Hematopoietic multipotent progenitor cell (in vitro differentiated cells): ENCODE measurements at places on chromosomes 1 and 21. TPM values are rescaled to one million over a fixed set of nuclear protein-coding genes. Genes with fewer than 3 reads are reported as not detected.

DNA sequence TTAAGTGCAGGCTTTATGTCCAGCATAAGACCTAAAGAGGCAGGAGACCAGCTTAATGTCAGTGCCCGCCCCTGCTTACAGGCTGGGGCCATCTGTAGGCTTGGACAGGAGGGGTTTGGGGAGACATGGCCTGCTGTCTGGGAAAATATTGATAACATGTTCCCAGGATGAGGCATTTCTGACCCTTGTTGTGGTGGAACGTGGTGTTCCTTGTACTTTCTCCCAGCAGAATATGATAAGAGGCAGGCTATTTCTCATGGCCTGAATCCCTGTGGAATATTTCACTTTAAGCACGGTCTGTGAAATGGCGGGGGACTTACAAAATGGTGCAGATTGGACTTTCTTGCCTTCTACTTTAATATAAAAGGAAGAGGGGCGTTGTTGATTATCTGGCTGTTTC, 41.9 kb upstream of the PLA2G5 start:
- no peak for DNase-seq

DNA sequence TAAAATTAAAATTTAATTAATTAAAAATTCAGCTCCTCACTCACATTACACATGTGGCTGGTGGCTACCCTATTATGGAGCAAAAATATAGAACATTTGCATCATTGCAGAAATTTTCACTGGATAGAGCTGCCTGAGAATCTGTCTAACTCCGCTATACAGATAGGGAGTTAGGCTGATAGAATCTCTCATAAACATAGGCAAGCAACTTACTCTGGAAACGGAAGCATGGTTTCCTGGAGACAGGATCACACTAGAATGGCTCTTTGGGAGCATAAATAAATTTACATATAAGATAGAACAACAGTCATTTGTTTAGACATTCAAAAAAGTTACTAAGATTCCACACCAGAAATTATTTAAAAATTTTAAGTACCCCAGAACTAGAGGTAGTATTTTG, 12.2 kb upstream of the LAMC2 start:
- no peak for DNase-seq

GRCh38 chr1:220271706-220272046, 577 bp downstream of the RAB3GAP2 start:
- DNase-seq, result no peak

GRCh38 chr1:30668024-30668423, 55.4 kb downstream of the MATN1 start:
- DNase-seq, result no peak

GRCh38 chr1:27940297-27940696, 5.5 kb downstream of the SMPDL3B start:
- DNase-seq, result peak; percentile 50

GRCh38 chr1:244053831-244054230, 2.7 kb downstream of the ZBTB18 start:
- DNase-seq, result no peak

DNA sequence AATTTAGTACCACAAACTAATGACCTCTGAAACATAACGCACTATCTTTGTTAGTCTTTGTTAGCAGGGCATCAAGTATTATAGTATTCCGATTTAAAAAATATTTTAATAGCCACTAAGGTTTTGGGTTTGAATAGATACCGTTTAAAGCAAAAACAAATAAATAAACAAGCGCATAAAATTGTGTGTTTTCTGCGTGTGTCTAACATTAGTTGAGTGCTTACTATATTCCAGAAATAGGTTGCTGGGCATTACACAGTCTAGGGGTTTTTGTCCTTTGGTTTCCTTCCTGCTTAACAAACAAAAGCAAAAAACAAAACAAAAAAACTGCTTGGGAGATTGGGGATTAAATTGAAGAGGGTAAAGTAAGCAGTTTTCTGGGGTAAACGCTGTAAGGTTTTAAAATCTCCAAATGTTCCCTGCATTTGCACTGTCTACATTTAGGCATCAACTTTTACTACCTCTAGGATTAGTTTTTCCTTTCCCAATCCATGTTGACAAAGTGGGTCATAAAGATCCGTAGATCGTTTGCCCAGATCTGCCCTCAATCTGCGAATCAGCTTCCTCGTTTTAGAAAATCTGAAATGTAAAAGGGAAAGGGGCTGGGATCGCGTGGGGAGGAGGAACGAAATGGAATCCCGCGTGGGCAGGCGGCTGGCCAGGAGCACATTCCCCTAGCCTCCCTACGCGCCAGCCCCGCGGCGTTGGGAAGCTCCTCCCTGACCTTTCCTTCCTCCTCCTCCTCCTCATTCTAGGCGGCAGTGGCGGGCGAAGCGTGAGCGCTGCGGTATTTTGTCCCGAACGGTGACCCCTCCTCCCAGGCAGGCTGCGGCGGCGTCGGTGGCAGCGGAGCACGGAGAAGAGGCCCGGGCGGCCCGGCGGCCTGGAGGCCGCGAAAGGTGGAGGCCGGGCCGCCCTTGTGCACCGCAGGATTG, at the start of gene KCTD3:
Gene KCTD3 (plus strand): TSS at position 749 of the 935 bp plus-strand sequence. CDS start 382 bp downstream, outside the sequence.
- DNase-seq, result no peak

DNA sequence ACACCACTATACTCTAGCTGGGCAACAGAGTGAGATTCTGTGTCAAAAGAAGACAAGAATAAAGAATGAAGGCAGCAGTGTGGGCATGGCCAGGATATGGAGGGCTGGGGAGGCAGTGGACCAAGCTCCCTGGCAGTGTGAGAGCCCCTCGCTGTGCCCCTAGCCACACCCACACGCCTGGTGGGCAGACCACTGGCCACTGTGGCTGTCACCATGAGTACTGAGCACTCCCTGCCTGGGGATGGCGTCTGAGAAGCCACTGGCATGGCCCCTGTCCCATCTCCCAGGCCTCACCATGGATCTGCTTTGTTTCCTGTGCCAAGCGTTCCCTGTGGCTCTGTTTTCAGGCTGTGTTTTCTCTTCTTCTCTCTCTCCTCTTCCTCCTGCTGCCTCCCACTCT, 51.7 kb downstream of the STUM start:
- no peak for DNase-seq

FCGR3B gene
- total RNA-seq, result 0.27 TPM

RUNX1 gene
- total RNA-seq, result 192 TPM

CCDC17 gene
- 4.3 TPM for total RNA-seq

AUNIP gene
- total RNA-seq, result 1.3 TPM

RIPPLY3 gene
- under 0.01 TPM for total RNA-seq

ICOSLG gene
- 4.3 TPM for total RNA-seq
